ENCODE measurements at places on chromosomes 1 and 21. TPM values are rescaled to one million over a fixed set of nuclear protein-coding genes. Genes with fewer than 3 reads are reported as not detected.

The ERICH3 gene
- total RNA-seq: 0.09 TPM

DNA sequence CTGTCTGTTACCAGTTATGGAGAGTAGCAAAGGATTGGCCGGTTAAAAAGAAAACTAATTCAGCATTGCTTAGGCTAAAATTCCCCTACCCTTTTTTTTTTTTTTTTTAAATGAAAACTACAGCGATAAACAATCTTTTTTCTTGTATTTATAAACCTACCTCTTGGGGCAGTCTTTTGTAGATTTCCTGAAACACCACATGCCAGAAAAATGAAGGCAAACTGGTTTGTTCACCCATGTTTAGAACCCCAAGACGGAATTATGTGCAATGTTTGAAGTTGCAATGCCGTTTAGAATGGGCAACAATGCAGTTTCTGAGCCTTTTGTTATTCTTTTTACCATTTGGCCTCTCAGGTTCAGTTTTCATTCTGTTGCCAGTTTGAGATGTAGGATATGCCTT is 59.1 kb downstream of the PRDM2 start:
- peak; percentile 18 for DNase-seq

- DNase-seq: no peak
These were observed at the start of gene PAX7 for GRCh38 chr1:18630511-18631495. TSS of gene PAX7 (plus strand) at chr1:18630846. CDS start at chr1:18631604, 758 bp downstream.

- no peak for DNase-seq
These were observed 79.4 kb upstream of the POU3F1 start for GRCh38 chr1:38125837-38126520.

The FAAH gene
- total RNA-seq: 48.1 TPM

- peak; percentile 52 for DNase-seq
These were observed 149.5 kb upstream of the VAMP3 start for GRCh38 chr1:7621334-7622219.

DNA sequence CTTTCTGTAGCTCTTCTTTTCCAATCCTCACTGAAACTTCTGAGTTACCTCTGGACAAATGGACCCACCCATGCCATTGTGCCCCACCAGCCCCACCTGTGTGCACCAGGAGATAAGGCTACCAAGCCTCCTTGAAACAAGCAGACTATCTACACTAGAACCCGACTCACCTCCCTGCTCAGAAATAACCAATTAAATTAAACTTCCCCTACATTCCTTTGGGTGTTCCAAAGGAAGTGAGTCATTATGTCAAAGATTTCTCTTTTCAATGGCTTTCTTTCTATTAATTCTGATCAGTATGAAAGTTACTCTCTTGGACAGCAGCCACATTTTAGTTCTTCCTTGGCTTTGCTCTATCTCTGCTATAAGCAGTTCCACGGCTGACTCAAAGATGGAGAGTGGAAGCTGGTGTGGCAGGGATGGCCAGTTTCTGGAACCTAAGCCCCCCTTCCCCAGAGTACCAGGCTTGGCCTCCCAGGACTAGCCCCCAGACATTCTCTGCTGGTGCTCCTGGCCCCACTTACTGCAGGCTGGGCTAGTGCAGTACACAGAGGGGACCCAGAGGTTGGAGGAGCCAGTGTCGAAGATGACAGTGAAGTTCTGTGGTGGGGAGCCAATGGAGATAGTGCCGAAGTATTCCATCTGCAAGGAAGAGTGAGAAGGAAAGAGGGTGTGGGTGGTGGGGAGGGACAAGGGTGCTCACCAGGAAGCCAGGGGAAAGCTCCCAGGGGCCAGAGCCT is 1.9 kb downstream of the CTSE start:
- DNase-seq: no peak

- no peak for DNase-seq
These were observed 91.2 kb downstream of the SLC45A1 start for GRCh38 chr1:8409106-8409505.

GRCh38 chr1:27403065-27403726 is 10.8 kb downstream of the GPR3 start:
- DNase-seq: peak; percentile 40

GRCh38 chr1:81832573-81832972 is 31.8 kb downstream of the ADGRL2 start:
- no peak for DNase-seq

The IGFN1 gene
- 0.40 TPM for total RNA-seq

- no peak for DNase-seq
These were observed 11.1 kb downstream of the MTX1 start for GRCh38 chr1:155219592-155220031.

DNA sequence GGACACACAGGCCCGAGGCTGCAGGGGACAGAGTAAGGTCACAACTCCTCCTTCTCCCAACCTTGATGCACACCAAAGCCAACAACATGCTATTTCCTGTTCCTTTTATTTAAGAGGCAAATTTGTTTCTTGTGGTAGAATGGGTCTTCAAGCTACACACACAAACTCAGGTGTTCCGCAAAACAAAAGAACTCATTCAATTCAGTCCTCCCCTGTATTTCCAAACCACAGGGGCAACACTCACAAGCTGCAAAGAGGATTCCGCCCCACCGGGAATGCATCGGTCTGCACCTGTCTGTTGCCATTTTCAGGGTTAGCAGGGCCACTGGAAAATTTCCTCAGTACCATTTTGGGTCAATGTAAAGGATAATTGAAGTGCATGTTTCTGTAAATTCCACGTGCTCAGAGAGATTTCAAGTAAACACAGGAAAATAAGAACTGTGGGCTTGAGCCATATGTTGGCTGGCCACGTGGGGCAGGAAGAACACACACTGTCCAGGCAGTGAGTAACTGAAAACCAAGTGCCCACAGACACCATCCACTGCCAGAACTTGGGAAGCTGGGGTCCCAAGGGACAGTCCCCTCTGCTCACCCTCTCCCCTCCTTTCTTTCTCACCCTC is 145.2 kb upstream of the ERG start:
- no peak for DNase-seq

The FCGR3B gene
- total RNA-seq: 2.0 TPM

The HNRNPR gene
- 83.3 TPM for total RNA-seq

GRCh38 chr1:231072041-231072440 is 32.0 kb upstream of the FAM89A start:
- DNase-seq: no peak

The CD164L2 gene
- total RNA-seq: 5.4 TPM

DNA sequence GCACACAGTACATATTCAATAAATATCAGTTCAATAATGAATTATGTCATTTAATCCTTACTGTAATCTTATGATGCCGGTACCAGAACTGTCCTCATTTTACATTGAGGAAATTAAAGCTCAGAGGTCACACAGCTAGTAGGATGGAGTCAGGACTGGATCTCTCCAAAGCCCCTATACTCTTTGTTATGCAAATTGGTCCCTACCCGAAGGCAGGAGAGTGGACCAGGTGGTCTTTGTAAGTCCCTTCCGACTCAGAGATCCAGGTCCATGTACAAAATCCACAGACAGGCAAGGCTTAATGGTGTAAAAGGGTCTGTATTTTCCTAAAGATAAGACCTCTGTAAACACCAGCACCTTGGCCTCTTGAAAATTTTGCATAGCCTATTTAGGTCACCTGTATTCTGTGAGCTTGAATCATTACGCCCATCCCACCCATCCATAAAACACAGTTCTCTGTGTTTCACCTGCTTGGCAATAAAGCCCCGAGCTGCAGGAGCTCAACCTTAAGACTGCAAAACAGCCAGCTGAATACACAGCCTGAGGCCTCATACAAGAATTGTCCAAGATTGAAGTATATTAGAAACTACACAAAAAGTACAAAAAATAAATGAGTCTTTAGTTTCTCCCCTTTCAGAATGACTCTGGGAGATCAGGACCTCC is 41.7 kb downstream of the PLXNA2 start:
- no peak for DNase-seq

GRCh38 chr1:208000504-208000903 is 89.6 kb upstream of the CD34 start:
- no peak for DNase-seq

DNA sequence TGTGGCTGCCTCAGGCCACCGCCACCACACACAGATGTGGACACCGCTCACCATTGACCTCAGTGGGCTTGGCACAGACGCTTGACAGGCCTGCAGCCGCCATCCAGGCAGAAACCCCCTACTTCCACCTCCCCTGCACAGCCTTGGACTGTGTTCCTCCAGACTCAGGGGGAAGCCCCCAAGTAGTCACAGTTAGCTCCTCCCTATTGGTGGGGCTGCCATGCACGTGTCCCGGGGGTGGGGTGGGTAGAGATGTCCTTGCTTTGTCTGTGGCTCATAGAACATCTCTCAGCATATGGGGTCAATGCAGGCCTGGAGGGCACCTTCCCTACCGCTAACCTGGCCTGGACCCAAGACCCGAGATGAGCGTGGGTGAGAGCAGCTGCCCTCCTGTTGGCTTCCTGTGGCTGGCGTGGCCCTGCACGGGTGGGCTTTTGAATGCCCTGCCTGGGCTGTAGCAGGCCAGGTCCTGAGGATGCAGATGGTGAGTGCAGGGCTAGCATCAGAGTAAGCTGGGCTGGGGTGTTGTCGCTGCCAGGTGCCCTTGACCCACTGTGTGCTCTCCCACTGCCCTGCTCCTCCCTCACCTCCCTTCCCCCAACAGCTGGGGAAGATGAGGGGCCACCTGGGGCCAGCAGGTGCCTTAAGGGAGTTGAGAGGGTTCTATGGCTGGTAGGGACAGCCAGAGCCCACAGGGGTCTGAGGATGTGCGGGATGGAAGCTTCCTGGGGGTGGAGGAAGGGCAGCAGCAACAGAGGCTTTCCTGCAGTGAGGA is 6.2 kb downstream of the CROCC start:
- DNase-seq: no peak

GRCh38 chr1:108113496-108113895 is 86.6 kb downstream of the SLC25A24 start:
- no peak for DNase-seq

The NR0B2 gene
- total RNA-seq: 98.9 TPM

- no peak for DNase-seq
These were observed 102.4 kb upstream of the ST6GALNAC5 start for GRCh38 chr1:76764638-76765454.

DNA sequence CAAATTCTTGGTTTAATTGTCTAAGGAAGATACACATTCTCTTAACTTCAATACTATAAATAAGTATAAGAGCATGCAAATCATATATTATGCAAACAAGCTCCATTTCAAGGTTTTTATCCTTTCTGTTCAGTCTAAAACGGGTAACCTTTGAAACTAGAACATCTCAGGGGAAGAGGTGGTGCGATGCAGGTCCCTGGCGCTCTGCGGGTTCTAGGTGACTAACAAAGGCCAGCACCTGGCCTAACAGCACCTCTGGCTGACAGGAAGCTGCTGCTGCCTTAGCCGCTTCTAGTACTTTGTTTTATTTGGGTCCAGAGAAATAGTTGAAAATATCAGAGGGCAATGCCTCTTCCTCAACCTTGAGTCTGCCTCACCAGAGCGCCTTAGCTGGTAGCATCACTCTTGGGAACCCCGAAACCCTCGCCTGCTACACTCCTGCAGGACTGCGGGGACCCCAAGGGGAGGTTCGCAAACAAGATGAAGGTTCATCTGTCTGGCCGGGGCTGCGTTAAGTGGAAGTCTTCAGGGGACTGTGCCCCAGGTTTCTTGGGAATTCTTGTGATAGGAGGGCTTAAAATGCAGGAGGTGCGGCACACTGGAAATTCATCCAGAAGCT is 45.5 kb downstream of the PRDM15 start:
- no peak for DNase-seq

- no peak for DNase-seq
These were observed 346.5 kb upstream of the PROX1 start for GRCh38 chr1:213641312-213641711.

DNA sequence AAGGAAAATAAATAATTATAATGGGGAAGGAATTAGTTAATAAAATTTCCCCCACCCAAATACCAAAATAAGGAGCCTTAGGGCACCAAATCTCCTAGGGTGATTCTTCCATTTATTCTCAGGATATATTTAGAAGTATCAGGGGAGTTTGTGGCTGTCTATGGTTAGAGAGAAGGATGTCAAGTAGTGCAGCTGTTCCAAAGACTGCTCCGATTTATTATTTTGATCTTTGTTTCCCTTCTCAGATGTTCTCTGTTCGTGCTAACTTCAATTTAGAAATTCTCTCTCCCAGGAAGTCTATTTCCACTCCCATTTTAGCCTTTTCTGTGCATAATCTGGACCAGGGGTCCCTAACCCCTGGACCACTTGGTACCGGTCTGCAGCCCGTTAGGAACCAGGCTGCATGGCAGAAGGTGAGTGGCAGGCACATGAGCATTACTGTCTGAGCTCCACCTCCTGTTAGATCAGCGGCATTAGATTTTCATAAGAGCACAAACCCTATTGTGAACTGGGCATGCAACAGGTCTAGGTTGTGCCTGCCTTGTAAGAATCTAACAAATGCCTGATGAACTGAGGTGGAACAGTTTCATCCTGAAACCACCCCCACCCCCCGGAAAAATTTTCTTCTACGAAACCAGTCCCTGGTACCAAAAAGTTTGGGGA is 9.3 kb upstream of the MAST2 start:
- no peak for DNase-seq

The ADAMTS4 gene
- total RNA-seq: 7.3 TPM

The ZMYND12 gene
- 3.6 TPM for total RNA-seq

DNA sequence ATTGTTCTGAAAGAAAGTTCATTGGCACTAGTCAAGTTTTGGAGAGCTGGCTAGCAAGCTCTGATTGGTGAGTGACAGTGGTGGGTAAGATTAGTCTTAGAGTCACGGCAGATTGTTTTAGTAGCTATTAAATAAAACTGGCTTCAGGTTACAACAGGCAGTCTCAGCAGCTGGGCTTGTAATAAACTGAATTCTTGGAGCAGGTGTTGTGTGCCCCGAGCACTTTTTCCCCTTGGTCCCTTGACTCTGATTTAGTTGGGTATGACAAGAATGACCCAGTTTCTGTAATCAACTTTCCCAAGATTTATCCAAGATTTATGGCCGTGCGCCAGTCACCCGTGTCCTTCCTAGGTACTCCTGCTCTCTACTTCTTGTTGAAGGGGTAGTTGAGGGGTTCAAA is 40.2 kb downstream of the TBCE start:
- no peak for DNase-seq

The RGS7 gene
- total RNA-seq: 0.81 TPM

DNA sequence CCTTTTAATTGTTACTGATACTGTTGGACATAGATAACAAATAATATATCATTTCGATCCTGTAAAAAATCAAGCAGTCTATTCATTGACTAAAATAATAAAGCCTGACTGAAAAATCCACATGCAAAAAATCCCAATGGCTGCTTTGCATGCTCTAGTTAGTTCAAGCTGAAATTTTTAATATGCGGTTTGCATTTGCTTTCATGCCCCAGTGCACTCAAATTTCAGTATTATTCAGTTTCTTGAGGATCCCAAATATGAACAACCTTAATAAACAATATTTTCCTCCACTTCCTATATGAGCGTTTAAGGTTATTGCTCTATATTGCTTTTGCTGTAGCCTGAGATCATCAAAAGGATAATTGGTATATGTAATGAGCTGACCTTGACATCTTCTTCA is 75.1 kb upstream of the DPH5 start:
- DNase-seq: no peak

DNA sequence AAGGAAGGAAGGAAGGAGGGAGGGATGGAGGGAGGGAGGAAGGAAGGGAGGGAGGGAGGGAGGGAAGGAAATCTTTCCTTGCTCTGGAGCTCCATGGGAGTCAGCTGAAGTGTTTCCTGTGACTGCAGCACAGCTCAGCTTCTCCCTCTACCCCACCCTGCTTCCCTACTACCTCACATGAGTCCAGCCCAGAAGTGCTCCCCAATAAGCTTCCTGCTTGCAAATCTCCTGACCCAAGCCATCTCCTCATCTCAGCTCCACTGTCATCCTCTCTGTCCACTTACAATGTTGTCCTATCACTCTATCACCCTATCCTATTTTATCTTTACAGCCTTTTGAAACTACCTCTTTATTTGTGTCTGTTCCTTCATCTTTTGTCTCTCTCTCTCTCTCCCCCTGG is 52.9 kb upstream of the SSBP3 start:
- DNase-seq: no peak

The DHRS3 gene
- 168 TPM for total RNA-seq

The TMEM50B gene
- 95.0 TPM for total RNA-seq

The MX1 gene
- total RNA-seq: 35.1 TPM

Measured in mucosa of gallbladder (tissue), 1 donor.